ENCODE measurements at places on chromosomes 7 and 10.
A peak's percentile ranks its signal among the peaks of the same experiment; 100 is the strongest.

- DNase-seq, result peak; percentile 97
These were observed 37.7 kb downstream of the LRMDA start for GRCh38 chr10:75469006-75469616.

DNA sequence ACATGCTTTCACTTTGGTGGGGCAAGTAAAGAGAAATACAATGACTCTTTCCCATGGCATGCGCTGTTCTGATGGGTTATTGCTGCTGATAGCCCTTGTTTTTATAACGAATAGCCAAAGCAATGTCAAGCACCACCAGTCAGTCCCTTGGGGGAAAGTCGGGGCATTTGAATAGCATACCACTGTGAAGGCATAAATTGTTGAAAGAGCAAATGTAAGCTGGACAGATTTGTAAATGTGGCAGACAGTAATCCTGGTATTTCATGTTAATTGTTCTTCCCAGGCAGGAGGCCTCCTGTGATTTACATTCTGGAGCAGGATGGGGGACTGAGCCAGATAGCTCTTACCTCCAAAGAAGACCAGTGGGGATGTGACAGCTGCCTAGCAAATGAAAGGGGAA, 293.3 kb downstream of the ADRA2A start:
- no peak for DNase-seq

DNA sequence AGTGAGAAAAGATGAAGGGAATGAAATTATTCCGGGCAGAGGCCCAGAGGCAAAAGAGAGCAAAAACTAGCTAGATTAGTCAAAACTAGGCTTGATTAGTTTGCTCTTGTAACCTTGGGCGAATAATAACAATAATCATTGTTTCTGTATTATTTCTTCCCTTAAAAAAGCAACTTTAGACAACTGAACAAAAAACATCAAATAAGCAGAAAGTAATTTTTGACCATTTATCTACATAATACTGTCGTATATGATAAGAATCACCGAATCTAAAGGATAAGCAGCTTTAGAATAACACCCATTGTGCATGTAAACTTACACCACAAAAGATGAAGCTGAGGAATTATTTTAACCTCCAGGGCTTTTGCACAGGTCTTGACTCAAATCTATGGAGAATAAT, 125.1 kb downstream of the TPK1 start:
- DNase-seq, result no peak

DNA sequence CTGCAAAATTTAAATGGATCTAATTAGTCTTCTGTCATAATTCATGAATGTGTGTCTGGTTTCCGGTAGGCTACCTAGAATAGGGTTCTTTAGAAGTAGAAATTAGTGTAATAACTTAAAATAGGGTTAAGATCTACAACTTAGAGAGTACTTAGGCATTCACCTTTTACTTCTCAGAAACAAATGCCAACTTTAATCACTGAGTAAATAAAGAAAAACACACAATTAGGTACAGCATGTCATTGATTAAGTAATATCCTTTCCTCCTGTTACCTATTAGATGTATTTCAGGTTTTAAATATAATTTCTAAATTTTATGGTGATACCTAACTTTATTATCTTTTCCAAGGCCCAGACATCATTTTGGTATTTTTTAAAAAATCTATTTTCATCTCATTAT, 9.3 kb downstream of the ANKRD7 start:
- no peak for DNase-seq
